Aorta (tissue), 5 donors: ENCODE measurements at places on chromosomes 5 and 9.

GRCh38 chr5:27313549-27313948 is 275.2 kb upstream of the CDH9 start:
- H3K4me1 ChIP-seq: no peaks in the 10 kb centered on the region
- no peak overlapping the region for H3K27ac ChIP-seq
- no peak for DNase-seq
- no peaks in the 10 kb centered on the region for H3K36me3 ChIP-seq

GRCh38 chr9:94922098-94922607 is 195.7 kb downstream of the AOPEP start:
- no peaks in the 10 kb centered on the region for H3K36me3 ChIP-seq
- H3K27me3 ChIP-seq: no peaks in the 10 kb centered on the region
- no peak overlapping the region for H3K4me3 ChIP-seq
- H3K27ac ChIP-seq: peak overlapping the region; percentile 100

- H3K36me3 ChIP-seq: no peaks in the 10 kb centered on the region
- no peaks in the 10 kb centered on the region for H3K27me3 ChIP-seq
- no peak for DNase-seq
- H3K4me1 ChIP-seq: no peaks in the 10 kb centered on the region
- no peak overlapping the region for H3K27ac ChIP-seq
These were observed 601.0 kb upstream of the ACO1 start for GRCh38 chr9:31783491-31783890.

DNA sequence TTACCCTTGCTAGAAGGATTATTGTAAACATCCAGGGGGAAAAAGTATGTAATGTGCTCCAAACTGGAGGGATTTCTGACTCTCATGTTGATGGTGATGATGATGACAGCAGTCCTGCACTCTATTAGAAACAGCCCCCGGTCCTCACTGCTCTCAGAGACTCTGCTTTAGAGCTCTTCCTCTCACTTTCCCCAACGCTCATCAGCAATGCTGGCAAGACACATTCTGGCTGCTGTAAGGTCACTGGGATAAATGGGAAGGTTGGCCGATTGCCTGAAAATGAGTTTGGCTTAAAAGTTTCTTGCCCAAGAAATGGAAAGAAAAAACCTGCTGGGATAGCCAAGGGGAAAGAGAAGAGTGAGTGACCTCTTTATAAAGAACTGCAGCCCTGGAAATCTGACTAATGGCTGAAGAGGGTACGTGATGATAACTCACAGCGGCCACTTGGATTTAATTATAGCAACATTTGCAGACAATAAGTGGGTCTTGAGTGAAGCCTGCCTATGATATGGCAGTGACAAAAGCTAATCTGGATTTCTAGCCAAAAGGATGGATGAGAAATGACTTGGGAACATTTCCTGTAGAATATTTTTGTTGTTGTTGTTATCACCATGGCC is 235.8 kb downstream of the TMEM38B start:
- H3K36me3 ChIP-seq: no peaks in the 10 kb centered on the region
- no peak overlapping the region for H3K27ac ChIP-seq
- no peaks in the 10 kb centered on the region for H3K27me3 ChIP-seq
- no peaks in the 10 kb centered on the region for H3K4me1 ChIP-seq

- H3K36me3 ChIP-seq: no peaks in the 10 kb centered on the region
- no peak overlapping the region for H3K27ac ChIP-seq
- no peaks in the 10 kb centered on the region for H3K27me3 ChIP-seq
- DNase-seq: no peak
- no peaks in the 10 kb centered on the region for H3K4me1 ChIP-seq
These were observed 499.1 kb upstream of the MPDZ start for GRCh38 chr9:13778631-13779030.

GRCh38 chr5:84259283-84260045 is 125.2 kb downstream of the EDIL3 start:
- H3K27ac ChIP-seq: no peak overlapping the region
- DNase-seq: no peak
- H3K36me3 ChIP-seq: no peaks in the 10 kb centered on the region

GRCh38 chr5:179620703-179621350 is 2.6 kb downstream of the HNRNPH1 start:
- no peak overlapping the region for H3K4me3 ChIP-seq
- H3K36me3 ChIP-seq: peaks cover 2% of the 10 kb centered on the region
- H3K27ac ChIP-seq: no peak overlapping the region
- no peaks in the 10 kb centered on the region for H3K4me1 ChIP-seq
- H3K27me3 ChIP-seq: no peaks in the 10 kb centered on the region

GRCh38 chr5:77319117-77319804 is 108.8 kb downstream of the PDE8B start:
- H3K27ac ChIP-seq: no peak overlapping the region
- H3K36me3 ChIP-seq: no peaks in the 10 kb centered on the region
- no peak overlapping the region for H3K4me3 ChIP-seq
- no peaks in the 10 kb centered on the region for H3K4me1 ChIP-seq

DNA sequence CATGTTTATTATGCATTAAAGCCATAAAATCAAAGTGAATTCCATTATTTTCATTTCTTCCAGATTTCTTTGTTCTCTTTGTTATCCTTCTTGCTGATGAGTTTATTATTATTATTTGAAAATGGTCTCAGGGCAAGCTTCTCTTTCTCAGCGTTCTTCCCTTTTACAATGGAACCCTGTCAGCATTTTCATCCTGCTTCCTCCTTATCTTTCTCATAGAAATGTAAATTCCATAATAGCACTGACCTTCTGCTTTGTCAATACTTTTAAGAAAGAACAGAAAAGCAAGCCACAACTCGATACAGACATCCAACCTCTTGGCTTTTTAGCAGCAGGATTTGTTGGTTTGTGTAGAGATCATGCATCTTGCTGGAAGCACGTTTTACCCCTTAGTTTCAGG is 114.0 kb upstream of the BASP1 start:
- no peaks in the 10 kb centered on the region for H3K36me3 ChIP-seq
- no peak overlapping the region for H3K4me3 ChIP-seq
- H3K4me1 ChIP-seq: no peaks in the 10 kb centered on the region
- no peaks in the 10 kb centered on the region for H3K27me3 ChIP-seq

GRCh38 chr5:24188216-24188925 is 456.4 kb downstream of the CDH10 start:
- H3K27ac ChIP-seq: no peak overlapping the region
- no peaks in the 10 kb centered on the region for H3K27me3 ChIP-seq
- DNase-seq: no peak
- H3K4me1 ChIP-seq: no peaks in the 10 kb centered on the region

GRCh38 chr9:135664801-135665794 is 2.0 kb downstream of the LCN9 start:
- no peaks in the 10 kb centered on the region for H3K27me3 ChIP-seq
- no peaks in the 10 kb centered on the region for H3K36me3 ChIP-seq
- H3K4me3 ChIP-seq: no peak overlapping the region
- no peak for DNase-seq

DNA sequence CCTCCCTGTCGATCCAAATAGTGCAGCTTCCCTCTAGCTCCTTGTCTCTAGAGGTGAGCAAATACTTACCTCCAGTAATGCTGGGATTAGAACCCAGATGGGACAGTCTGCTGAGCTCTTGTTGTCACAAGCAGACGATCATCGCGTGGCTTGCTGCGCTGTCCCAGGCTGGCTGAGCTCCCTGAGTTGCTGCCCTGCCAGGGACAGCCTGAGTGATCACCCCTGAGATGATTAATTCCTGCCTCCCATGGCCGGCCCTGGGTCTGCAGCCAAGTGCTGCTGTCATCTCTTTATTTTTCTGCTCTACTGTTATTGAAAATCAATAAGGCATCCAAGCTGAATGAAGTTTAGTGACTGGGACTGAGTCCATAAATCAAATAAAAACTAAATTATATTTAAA is 94.0 kb upstream of the ALDH1B1 start:
- H3K4me1 ChIP-seq: peaks cover 9% of the 10 kb centered on the region
- no peaks in the 10 kb centered on the region for H3K27me3 ChIP-seq
- no peaks in the 10 kb centered on the region for H3K36me3 ChIP-seq
- no peak overlapping the region for H3K27ac ChIP-seq

- no peaks in the 10 kb centered on the region for H3K4me1 ChIP-seq
- no peak overlapping the region for H3K4me3 ChIP-seq
- no peaks in the 10 kb centered on the region for H3K27me3 ChIP-seq
- DNase-seq: no peak
- H3K27ac ChIP-seq: no peak overlapping the region
- H3K36me3 ChIP-seq: no peaks in the 10 kb centered on the region
These were observed 31.1 kb downstream of the IL4 start for GRCh38 chr5:132704875-132705274.

DNA sequence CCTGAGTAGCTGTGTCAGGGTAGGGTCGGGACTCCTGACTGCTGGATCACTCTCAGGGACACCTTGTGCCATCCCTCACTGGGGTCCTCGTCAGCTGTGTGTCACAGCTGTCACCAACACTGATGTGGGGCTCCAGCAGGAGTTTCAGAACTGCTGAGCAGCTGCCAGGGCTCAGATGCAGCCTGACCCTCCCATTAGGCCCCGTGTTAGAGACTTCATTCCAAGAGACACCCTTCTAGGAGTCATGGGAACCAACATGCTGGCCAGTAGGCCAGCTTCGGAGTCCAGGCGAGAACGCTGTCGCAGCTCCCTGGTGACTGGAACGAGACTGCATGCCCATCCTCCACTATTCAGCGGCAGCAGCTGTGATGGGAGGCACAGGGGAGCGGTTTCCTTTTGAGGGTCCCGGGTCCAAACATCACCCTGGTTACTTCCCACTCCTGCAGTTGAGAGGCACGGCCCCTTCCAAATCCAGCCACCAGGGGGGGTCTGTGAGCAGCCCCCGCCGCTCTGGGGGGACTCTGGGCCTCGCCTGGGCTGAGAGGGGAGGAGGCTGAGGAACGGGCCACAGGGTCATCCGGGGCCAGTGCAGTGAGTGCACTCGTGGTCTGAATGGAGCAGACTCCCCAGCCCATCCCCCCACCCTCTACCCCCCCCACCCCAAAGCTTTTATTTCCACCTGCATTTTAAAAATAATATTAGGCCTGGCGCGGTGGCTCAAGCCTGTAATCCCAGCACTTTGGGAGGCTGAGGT is 12.6 kb upstream of the TCF7 start:
- no peak overlapping the region for H3K4me3 ChIP-seq
- no peak overlapping the region for H3K27ac ChIP-seq
- DNase-seq: no peak
- no peaks in the 10 kb centered on the region for H3K4me1 ChIP-seq

DNA sequence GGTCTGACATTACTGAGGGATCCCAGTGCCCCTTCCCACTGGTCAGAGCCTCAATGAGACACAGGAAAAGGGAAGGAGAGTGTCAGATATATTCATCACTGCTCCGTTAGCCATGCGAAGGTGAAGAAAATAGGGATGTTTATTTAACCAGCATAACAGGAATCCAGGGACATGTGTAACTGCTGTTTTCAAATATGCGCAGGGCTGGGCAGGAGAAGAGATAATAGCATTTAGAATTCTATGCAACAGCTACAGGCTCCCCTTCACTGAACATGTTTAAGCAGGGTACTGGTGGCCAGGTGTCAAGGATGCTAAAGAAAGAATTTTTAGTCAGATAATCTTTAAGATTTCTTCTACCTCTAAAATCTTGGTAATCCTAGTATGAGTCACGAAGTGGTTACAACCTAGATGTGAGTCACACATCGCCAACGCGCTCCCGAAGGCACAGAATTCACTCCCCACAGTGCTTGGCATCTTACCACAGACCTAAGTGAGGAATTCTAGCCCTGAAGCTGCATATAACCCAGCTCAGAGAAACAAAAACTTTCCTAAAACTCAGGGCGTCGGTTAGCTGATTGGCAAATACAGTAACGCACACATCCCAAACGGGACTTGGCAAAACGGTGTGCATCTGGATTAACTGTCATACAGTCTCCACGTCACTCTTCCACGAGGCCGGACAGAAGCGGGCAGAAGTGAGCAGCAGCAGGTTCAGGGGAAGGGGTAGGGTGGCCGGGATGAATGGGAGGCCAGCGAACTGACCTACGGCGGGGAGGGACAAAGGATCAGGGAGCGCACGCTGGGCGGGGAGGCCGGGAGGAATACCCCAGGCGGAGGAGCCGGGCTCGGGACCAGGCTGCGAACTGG is 1.1 kb downstream of the CTNNAL1 start:
- peak overlapping the region; percentile 94 for H3K27ac ChIP-seq
- peaks cover 6% of the 10 kb centered on the region for H3K4me1 ChIP-seq
- no peaks in the 10 kb centered on the region for H3K27me3 ChIP-seq
- no peaks in the 10 kb centered on the region for H3K36me3 ChIP-seq
- H3K4me3 ChIP-seq: peak overlapping the region; percentile 100
- peak; percentile 81 for DNase-seq

DNA sequence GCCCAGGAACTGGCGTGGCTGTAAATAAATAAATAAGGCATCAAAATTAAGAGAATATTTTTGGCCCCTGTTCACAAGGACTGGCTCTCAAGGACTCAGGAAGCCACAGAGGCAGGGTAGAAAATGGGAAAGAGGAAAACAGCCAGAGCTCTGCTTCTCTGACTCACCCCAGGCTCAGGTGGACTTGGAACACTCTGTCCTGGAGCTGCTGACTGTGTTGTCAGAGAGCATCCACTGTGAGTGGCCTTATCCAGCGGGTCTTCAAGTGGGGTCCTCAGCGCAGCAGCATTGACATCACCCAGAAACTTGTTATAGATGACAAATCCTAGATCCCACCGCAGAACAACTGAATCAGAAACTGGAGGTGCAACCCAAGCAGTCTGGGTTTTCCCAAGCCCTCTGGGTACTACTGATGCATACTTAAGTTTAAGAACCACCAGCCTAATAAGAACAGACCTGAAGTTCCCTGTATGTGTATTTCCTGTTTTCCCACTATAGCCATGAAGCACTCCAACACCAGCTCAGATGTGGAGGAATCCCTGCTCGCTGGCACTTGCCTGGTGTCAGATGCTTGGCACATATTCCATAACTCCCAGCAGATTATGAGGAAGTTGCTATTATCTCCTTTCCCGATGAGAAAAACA is 20.5 kb downstream of the ADRA1B start:
- H3K36me3 ChIP-seq: no peaks in the 10 kb centered on the region
- no peak for DNase-seq
- H3K27me3 ChIP-seq: no peaks in the 10 kb centered on the region
- no peak overlapping the region for H3K4me3 ChIP-seq

GRCh38 chr9:8036914-8037524 is 237.4 kb upstream of the DMAC1 start:
- no peaks in the 10 kb centered on the region for H3K36me3 ChIP-seq
- DNase-seq: no peak
- H3K27ac ChIP-seq: no peak overlapping the region
- no peaks in the 10 kb centered on the region for H3K4me1 ChIP-seq
- H3K4me3 ChIP-seq: no peak overlapping the region
- H3K27me3 ChIP-seq: no peaks in the 10 kb centered on the region

DNA sequence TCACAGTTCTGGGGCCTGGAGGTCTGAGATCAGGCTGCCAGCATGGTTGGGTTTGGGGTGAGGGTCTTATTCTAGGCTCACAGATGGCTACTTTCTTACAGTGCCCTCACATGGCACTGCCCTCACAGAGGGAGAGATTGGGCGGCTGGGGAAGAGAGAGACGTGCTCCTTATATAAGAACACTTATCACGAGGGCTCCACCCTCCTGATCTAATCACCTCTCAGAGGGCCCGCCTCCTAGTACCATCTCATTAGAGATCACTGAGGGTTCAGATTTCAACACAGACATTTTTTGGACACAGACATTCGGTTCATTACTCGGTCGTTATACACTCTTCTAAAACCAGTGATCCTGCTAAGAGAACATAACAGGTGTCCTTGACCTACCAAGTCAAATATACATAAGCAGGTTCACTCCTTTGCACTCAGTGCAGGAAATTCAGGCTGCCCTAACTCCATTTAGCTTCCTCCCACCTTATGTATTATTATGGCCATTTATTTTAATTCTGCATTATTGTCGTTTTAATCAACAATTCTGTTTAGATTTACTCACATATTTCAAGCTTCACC is 121.7 kb downstream of the ICE1 start:
- no peak overlapping the region for H3K4me3 ChIP-seq
- no peak for DNase-seq
- H3K27ac ChIP-seq: no peak overlapping the region
- no peaks in the 10 kb centered on the region for H3K27me3 ChIP-seq
